ENCODE measurements at places on chromosomes 4 and X.

- DNase-seq = no peak
These were observed 50.0 kb upstream of the TBC1D9 start for GRCh38 chr4:140806163-140806562.

GRCh38 chr4:60562334-60562733 is 637.8 kb upstream of the ADGRL3 start:
- no peak for DNase-seq

DNA sequence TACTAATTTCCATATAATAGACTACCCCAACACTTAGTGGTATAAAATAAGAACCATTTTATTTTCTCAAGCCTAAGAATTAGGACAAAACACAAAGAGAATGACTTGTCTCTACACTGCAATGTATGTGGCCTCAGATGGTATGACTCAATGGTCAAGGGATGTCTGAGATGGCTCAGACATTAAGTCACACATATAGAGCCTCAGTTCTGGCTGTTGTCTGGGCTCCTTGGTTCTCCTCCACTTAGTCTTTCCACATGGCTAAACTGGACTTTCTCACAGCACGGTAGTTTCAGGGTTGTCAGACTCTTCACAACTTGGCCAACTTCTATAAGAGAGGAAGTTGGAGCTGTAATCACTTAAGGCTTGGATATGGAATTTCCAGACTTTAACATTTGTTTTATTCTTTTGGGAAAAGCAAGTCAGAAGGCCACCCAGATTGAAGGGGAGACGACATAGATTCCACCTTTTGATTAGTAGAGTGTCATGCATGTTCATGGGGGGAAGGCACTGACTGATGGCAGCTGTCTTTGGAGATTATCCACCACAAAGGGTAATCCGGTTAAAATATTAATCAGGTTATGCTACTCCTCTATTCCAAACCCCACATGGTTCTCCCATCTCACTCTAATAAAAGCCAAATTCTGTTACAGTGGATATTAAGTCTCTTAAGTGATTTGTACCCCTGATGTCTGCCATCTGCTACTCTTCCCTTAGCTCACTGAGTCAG is 9.4 kb downstream of the IL15 start:
- no peak for DNase-seq

- no peak for DNase-seq
These were observed 50.5 kb downstream of the MND1 start for GRCh38 chr4:153394945-153395344.

GRCh38 chrX:2188330-2188792 is 312.4 kb downstream of the DHRSX start:
- no peak for DNase-seq

DNA sequence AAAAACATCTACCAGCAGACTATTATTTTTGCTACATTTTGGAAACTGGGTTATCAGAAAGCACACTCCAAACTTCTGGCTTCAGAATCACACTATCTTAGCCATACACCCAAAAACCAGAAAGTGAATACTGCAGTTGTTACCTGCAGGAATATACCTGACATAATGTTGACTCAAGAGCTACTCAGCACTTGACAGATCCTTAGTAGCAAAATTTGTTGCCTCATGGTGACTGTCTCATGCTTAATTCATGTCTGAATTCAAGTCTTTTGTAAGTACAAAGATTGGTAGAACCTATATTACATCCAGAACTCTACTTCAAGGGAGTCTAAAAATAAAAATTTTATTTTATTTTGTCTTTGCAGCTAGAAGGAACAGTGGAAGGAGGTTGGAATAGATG is 140.2 kb upstream of the GYPA start:
- no peak for DNase-seq

DNA sequence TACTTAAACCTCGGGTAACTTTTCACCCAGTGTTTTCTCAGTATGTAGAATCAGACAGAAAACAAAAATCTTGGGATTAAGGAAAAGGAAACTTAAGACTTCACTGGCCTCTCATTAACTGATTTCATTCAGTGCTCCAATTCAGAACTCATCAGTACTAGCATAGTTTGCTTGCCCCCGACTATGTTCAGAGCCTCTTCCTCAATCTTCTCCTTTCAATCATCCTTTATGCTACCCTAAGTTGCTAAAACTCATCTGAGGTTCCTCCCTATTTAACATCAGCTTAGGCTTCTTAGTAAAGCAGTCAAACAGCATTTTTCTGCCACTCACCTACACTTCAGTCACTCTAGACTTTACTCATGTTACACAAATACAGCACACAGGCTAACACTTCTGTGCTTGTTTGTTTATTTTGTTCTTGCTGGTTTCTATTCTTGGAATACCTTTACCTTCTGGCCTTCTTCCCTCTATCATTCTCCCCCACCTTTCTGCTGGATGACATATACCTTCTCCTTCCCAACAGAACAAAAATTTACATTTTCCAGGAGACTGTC is 163.0 kb upstream of the TLL1 start:
- no peak for DNase-seq

- DNase-seq = no peak
These were observed 127.5 kb upstream of the TLR3 start for GRCh38 chr4:185941461-185941860.

DNA sequence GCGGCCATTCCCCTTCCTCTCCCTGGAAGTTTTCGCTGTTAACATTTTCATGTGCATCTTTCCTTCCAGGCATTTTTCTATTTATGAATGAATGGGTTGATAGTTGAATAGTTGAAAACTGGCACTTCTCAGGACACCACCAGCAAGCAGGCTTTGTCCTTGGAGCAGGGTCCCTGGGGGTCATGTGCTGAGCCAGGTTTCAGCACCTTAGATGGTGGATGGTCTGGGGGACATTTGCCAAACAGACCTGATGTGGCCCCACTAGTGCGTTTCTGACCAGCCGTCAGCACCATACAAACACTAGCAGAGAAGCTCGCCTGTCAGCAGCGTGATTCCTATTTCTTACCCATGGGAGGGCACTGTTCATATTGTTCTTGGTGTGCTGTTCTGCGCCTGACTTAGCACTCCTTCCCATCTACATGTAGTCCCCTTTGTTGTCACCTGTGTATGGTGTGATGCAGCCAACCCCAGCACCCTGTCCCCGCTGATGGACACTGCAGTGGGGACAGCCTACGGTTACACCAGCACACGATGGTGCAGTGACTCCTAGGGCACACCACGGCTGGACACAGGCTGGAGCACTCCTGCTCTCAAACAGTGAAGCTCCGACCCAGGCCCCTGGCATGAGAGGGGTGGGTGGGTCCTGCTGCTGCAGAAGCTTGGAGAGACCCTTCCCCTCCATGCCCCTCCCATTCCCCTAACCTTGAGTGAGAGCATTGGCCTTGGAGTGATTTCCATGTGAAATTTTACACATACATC is 27.2 kb upstream of the WFS1 start:
- no peak for DNase-seq

DNA sequence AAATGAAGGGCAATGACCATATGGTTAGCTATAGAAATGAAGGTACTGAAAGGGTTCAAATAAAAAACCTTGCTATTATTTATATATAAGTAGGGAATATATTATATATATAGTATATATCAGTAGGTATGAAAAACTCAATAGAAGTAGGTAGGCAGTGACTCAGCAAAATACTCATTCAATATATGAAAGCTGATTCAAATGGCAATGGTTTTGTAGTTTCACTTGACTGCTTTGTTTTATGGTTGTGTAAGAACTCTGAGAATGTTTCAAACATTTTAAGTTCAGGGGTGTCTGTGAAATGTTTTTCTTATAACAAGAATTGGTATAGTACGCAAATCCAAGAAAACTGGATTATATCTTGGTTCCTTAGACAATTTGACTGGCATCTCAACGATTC is 4.1 kb downstream of the ZNF280C start:
- no peak for DNase-seq

GRCh38 chrX:19705196-19705769 is 182.1 kb downstream of the SH3KBP1 start:
- no peak for DNase-seq

GRCh38 chr4:163556177-163556576 is 61.7 kb downstream of the TMA16 start:
- DNase-seq = no peak

- DNase-seq = no peak
These were observed 82.6 kb upstream of the BRS3 start for GRCh38 chrX:136405126-136405525.

DNA sequence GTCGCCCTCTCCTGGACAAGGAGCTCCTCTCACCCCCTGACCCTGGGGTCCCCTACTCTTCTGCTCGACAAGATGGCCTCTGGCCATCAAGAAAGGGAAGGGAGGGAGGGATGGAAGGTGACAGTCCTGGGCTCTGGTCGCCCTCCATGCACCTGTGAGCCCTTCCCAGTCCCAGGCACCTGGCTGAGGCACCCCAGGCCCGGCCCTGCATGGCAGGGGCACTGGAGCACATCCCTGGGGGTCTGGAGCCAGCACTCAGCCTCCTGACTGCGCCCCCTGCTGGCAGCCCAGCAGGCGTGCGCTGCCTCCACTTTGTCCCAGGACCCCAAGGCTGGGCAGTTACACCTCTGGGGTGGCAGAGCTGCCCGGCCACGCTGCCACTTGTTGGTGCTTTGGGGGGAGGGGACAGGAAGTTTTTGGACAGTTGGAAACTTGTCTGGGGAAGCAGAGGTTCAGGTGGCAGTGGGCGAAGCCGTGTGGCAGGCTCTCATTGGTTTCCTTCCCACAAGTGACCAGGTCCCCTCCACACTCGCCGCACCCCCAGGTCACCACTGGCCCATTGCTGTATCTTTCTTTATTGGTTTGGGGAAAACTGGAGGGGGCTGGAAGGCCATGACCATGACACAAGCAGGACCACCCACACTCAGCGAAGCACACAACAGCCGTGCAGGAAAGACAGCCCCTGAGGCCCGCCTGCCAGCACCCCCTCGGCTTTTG is 4.3 kb downstream of the PNCK start:
- DNase-seq = no peak

DNA sequence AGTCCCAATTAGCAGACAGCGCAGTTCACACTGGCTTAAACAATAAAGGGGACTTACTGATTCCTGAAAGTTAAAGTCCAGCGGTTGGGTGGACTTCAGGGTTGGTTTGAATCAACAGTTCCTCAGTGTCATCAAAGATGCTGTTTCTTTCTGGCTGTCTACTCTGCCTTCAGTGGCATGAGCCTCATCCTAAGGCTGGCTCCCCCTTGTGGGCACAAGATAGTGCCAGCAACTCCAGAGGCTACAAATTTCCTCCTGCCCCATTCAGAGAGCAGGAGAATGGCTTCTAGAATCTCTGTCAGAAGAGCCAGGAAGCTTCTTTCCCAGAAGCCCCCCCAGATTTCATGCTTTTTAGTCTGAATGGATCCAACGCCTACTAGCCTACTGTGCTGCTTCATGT is 82.4 kb upstream of the MTM1 start:
- DNase-seq = no peak

- no peak for DNase-seq
These were observed 19.5 kb upstream of the PGRMC2 start for GRCh38 chr4:128307123-128307571.

GRCh38 chrX:134010690-134011089 is 25.3 kb upstream of the GPC3 start:
- DNase-seq = no peak

GRCh38 chr4:38787693-38788092 is 4.9 kb upstream of the TLR10 start:
- no peak for DNase-seq

DNA sequence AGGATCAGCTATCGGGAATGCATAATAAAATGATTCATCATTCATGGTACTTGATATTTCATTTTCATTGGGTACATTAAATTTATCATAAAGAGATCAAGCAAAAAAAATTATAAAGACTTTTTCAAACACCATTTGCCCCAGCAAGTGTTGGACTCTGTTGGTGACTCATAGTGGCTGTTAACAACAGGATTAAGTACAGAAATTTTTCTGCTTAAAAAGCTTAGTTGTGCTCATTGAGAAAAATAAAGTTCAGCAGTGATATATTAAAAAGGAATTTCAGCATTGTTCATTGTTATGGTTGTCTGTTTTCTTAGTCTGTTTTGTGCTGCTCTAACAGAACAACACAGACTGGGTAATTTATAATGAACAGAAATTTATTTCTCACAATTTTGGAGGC is 86.2 kb upstream of the PCDH10 start:
- DNase-seq = no peak

- DNase-seq = no peak
These were observed 678.2 kb upstream of the FAM241A start for GRCh38 chr4:111466811-111467604.

GRCh38 chrX:28613558-28613957 is 26.3 kb downstream of the IL1RAPL1 start:
- no peak for DNase-seq

DNA sequence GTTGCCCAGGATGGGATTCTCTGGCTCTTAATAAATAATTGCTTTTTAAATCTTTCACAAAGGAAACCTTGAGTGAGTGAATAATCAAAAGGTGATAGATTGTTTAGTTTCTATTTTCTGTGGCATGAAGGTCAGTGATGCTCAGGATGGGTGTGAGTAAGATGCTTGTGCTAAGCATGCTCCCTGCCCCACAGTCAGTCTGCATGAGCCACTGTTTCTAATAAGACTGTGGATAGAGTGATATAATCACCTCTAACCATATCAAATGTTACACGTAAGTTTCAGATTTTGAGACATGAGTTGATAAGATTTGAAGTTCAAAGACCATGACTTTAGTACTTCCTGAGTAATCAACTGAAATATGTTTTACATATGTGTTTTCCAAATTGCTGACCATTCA is 2.7 kb upstream of the GAGE10 start:
- no peak for DNase-seq

GRCh38 chrX:48927123-48927522 is 8.3 kb upstream of the PIM2 start:
- DNase-seq = no peak

GRCh38 chr4:40579983-40580382 is 49.7 kb downstream of the RBM47 start:
- DNase-seq = no peak

- no peak for DNase-seq
These were observed 257.7 kb downstream of the RAPGEF2 start for GRCh38 chr4:159360549-159360948.

DNA sequence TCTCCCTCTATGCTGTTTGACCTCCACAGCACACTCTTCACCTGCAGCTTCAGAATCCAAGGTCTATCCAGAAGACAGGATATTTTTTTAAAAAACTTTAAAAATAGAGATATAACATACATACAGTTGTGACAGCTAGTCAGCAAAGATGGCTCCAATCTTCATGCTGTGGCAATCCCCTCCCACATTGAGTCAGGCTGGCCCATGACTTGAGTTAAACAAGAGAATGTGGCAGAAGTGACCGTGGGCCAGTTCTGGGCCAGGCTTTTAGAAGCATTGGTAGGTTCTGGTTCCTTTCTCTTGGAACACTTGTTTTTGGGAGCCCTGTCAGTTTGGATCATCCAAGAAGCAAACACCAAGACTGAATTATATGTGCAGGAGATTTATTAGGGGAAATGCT is 36.1 kb upstream of the REPS2 start:
- DNase-seq = no peak

DNA sequence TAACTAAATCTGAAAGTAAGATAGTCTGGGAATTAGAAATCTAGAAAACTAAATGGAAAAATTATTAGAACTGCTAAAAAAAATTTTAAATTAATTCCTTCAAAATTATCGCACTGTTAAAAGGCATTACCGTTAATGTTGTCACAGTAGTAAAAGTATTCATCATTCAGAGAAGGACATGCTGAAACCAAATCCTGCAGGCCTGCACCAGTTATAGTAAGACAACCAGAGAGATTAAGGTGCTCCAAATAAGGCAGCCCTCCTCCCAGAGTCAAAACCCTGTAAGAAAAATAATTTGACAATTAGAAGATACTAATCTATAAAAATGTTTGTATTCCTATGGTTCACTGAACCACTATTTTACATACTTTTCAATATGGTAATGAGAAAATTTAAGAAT is 43.0 kb downstream of the FBXL5 start:
- no peak for DNase-seq

All from cortex of kidney (tissue), 1 donor.